Brain pericyte (primary cell): ENCODE measurements at places on chromosomes 13 and 19.

- no peak for DNase-seq
Observed at GRCh38 chr19:16343156-16343555, 18.5 kb downstream of the KLF2 start.

DNA sequence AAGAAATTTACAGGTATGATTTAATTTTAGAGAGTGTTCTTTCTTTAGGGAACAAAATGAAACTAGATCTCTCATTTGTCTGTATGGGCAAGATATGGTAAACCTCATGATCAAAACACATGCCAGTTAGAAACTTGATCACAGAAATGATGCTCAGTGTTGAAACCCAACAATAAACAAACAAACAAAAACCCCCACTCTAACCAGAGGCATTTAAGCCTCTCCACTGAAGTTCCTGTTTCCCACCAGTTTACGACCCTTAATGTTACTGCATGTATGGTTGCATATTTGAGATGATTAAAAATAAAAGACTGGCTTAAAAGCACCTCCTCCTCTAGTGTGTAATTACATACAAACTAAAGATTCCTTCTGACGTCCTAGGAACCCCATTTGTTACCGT, 293.3 kb upstream of the MAB21L1 start:
- no peak for DNase-seq

GRCh38 chr19:32876919-32877285, 7.3 kb upstream of the SLC7A9 start:
- DNase-seq, result no peak

DNA sequence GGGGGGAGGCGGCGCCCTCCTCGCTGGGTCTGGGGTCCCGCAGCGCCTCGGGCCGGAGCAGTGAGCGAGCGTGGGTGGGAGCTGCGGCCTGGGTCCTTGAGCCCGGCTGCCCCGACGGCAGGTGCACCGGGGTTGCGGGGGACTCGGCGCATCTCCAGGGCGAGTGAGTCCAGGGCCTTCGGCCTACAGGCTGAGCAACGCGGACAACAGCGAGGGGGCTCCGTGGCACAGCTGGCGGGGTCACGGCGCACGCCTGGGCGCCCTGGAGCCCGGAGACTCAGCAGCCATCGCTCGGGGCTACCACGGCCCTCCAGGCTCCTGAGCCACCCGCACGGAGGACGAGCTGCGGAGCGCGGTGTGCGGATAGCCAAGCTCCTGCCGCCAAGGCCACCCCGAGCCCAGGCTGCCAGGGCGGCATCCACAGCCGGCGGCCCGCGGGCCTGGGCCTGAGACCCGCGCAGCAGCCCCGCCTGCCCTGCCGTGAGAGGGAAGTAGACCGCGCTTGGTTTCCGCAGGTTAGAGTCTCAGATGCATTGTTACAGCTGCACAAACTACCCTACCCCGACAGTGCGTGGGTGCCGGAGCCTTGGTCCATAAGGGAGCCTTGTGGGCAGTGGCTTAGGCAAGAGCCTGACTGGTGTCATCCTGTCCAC, 253.9 kb upstream of the SGCG start:
- no peak for DNase-seq

- DNase-seq, result no peak
Observed at GRCh38 chr13:90068658-90069057, 1278.8 kb upstream of the MIR17HG start.

DNA sequence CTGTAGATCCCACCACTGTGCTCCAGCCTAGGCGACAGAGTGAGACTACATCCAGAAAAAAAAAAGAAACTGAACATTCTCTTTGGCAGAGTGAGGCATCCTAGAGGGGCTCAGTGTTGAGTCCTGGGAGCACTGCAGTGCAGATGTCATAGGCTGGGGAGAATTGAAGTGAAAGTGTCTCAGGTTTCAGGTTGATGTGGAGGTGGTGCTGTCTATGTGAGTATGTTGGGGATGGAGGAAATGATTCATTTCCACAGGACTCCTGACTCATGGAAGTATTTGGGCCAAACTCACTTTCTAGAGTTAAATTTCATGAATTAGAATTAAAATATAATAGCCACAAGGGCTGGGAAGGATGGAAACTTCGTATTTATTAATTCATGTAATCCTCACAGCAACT, 134.4 kb upstream of the TSC22D1 start:
- DNase-seq, result no peak
